Right forelimb (tissue), 1 donor: ENCODE measurements at places on chromosomes 16 and 17.

DNA sequence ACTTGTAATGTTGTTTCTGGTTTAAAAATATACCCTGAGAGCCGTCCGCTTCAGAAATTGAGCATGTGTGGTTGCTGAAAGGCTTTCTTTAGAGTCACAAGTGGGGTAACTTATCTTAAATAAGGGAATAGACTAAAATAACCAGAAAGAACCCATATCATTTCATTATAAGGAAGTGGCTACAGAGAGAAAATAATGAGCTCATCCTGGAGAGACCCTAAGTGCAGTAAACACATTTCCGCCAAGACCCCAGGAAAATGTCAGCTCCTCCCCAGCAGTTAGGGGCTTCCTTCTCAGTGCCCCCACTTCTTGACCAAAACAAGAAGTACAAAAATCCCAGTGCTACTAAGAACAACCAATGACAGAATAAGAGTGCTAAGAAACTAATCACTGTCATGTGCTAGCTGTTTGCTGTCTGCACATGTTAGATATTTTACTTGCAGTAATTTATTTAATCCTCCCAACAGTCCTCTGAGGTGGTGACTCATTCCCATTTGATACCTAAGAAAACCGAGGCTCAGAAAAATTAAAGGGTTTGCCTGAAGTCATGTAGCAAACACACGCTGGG lies 83.5 kb downstream of the CDYL2 start:
- no peak for DNase-seq

GRCh38 chr17:61412860-61413660 lies 13.4 kb downstream of the TBX2 start:
- DNase-seq: peak; percentile 48

GRCh38 chr16:583815-584591 lies 5.9 kb upstream of the RAB40C start:
- DNase-seq: no peak

DNA sequence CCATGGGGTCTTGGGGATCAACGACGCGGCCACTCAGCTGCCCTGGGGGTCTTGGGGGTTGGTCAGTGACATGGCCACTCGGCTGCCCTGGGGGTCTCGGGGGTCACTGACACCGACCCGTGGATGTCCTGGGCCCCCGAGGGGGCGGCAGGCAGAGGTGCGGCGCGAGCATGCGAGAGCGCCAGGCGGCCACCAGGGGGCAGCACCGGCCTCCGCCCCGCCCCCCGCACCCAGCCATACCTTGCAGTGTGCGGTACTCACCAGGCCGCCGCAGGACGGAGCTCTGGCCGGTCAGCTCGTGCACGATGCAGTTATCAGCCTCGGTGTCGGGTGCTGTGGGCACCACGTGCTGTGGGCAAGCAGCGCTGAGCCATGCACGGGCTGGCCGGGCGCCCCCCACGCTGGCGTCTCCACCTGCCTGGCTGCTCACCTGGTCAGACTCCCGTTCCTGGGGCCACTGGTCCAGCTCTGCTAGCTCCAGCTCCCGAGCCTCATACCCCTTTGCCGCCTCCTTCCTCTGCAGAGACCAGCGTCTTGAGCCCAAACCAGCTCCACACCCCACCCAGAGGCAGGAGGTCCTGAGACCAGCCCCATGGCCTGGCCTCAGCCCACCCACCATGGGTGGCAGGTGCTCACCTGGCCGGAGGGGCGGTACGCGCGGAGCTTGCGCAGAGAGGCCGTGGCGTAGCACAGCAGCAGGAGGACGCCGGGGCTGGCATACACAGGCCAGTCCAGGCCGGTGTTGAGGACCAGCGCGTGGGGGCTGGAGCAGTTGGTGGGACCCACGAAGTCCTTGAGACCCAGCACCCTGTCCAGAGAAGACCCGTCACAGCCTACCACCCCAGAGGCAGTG lies 31.2 kb downstream of the CTU2 start:
- peak; percentile 78 for DNase-seq

- DNase-seq: no peak
Observed at GRCh38 chr16:89406277-89406888, 84.0 kb downstream of the ANKRD11 start.

- no peak for DNase-seq
Observed at GRCh38 chr16:916035-916799, 54.6 kb downstream of the LMF1 start.

- peak; percentile 70 for DNase-seq
Observed at GRCh38 chr17:59846394-59847165, 46.2 kb downstream of the TUBD1 start.

DNA sequence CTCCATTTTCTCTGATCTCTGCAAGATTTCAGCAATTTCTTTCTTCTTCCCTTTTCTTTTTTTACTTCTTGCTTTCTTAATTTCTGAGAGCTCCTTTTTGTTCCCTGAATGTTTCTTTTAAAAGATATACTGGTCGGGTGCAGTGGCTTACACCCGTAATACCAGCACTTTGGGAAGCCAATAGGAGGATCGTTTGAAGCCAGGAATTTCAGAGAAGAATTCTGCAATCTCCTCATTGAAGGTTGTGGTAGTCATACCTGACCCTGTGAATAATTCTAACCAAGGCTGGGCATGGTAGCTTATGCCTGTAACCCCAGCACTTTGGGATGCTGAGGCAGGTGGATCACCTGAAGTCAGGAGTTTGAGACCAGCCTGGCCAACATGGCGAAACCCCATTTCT lies 15.6 kb upstream of the ABCC1 start:
- DNase-seq: no peak

DNA sequence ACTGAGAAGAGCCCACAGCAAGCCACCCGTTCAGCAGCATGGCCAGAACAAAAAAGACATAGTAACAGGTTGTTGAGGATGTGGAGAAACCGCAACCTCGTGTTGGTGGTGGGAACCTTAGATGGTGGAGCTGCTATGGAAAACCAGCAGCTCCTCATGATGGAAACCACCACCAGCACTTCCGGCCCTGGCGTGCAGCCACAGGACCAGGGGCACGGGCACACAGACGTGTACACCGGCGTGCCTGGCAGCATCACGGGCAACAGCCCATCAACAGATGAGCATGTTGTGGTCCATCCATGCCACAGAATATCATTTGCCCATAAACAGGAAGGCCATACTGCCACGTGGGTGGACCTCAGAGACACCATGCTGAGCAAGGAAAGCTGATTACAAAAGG lies 11.9 kb downstream of the CTU2 start:
- no peak for DNase-seq

DNA sequence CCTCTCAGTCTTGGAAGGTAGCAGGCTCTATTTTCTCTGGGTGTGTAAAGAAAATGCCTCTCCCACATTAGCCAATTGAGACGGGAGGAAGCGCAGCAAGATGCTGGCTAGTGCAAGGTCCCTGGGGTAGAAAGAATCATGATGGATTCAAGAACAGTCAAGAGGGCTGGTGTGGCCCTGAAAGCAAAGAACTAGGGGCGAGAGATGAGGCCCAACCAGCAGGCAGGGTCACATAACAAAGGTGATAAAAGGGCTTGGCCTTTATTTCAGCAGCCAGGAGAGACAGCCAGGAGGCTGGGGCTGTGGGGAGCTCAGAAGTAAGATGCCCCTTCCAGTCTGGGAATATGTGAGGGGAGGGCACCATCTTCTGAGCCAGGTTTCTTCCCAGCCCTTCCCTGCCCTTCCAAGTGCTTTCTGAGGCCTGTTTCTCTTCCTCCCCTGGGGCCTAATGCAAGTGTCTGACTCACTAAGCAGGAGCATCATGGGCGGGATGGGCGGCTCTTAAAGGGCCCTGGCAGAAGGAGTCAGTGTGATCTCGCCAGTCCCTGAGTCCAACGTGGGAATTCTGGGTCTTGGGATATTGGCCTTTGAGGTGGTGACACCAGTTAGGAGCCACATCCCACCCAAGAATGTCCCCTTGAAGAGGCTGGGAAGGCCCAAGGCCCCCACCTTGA lies 3.9 kb upstream of the NLRC5 start:
- no peak for DNase-seq

- no peak for DNase-seq
Observed at GRCh38 chr16:5466551-5466950, 369.0 kb upstream of the EEF2KMT start.

- no peak for DNase-seq
Observed at GRCh38 chr16:25372716-25373115, 115.1 kb upstream of the ZKSCAN2 start.

DNA sequence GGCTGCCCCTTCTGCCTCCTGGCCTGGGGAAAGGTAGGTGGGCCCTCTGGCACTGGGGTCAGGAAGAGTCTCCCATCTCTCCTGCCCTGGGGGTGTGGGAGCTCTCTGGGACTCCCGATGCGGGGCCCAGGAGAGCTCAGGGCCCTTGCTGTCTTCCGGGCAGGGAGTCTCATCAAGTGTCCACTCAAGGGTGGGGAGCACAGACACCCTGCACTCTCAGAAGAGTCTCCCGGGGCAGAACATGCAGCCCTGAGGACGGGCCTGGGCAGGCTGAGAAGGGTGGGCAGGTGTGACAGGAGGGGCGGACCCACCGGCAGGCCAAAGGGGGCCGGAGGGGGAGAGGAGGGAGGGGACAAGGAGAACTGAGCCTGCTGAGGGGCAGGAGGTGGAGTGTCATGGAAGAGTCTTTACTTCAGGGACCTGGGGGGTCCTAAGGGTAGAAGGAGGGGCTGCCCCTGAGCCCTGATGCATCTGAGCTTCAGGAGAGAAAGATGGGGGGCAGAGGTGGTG lies 8.4 kb upstream of the PKMYT1 start:
- no peak for DNase-seq

- DNase-seq: peak; percentile 78
Observed at GRCh38 chr16:8720080-8720966, 45.9 kb downstream of the ABAT start.

GRCh38 chr17:35519439-35519838 lies 18.0 kb downstream of the SLFN12L start:
- DNase-seq: no peak

GRCh38 chr16:77775911-77776909 lies 12.2 kb upstream of the VAT1L start:
- DNase-seq: no peak

DNA sequence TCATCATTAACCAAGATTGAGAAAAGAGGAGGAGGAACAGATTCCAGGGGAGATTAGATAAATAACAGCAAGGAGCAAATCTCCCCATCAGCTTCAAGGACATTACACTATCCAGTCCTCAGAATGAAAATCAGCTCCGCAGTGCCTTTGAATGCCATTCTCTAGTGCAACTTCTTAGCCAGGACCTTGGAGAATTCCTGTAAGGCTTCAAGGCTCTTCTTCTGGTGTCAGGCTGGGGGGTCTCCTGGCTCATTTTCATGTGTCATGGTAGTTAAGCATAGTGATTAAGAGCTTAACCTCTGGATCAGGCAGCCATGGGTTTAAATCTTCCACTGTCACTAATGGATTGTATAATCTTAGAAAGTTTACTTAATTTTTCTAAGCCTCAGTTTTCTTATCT lies 137.3 kb upstream of the CCL2 start:
- DNase-seq: no peak

GRCh38 chr16:17497648-17498047 lies 26.9 kb upstream of the XYLT1 start:
- DNase-seq: no peak

DNA sequence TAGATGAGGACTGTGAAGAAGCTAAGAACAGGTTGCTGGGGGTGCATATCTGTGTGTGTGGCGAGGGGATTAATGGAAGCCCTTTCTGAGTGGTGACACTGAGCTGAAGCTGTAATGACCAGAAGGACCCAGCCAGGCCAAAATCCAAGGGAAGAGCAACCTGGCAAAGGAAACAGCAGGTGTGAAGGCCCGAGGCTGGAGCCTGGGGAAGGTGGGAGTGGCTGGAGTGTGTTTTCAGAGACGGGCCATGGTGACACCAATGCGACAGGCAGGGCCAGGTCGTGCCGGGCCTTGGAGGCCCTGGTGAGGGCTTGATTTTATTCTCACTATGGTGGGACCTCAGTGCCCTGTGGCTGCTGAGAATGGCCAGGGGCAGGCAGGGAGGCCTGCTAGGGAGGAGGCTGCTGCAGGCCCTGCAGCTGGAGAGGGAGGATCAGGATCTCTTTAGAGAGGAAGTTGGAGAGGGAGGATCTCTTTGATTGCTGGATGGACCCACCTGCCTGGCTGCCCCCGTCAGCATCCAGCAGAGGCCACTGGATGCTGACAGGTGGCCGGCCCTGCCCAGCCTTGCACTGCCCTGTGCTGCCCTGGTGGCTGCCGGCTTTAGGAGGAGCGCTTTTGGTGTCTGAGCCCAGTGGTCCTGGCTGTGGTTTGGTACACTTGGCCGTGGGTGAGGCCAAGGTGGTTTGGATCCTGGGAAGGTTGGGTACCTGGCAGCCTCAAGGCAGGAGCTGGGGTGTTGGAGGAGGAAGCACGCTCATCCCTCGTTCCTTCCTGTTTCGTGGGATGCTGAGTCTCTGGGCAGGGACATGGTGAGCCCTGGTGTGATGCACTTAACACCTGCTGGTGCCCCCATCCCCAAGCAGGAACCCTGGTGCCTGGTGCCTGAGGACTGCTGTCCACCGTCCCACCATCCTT lies 188.3 kb downstream of the SEC14L1 start:
- peak; percentile 47 for DNase-seq

DNA sequence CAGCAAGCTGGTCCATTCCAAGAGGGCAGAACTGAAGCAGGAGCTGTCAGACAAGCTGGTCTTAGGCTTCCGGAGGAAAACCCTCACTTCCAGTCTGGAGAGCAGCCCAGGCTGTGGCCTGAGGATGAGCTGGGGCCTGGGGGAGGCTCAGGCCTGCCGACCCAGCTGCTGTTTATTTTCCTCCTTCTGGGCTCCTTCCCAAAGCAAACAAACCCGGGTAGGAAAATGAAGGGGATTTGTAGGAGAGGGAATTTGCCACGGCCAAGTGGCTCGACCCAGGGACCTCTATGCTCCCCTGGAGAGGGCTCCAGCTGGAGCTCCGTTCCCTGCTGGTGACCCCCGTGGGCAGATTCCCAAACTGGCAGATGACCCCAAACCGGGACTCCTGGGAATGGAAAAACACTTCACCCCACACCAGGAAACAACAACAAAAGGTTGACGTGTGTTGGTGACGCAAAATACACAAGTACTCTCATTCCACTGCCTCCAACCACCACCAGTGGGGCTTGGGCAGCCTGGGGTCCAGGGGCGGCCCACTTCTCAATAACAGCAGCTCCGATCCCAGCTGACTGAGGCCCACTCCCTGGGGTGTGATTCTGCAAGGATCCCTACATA lies 8.8 kb downstream of the JUP start:
- DNase-seq: peak; percentile 88

- no peak for DNase-seq
Observed at GRCh38 chr16:31149894-31150890, at the start of gene PRSS36. Gene PRSS36 (minus strand): TSS chr16:31150066. CDS start chr16:31150035, 31 bp downstream.

DNA sequence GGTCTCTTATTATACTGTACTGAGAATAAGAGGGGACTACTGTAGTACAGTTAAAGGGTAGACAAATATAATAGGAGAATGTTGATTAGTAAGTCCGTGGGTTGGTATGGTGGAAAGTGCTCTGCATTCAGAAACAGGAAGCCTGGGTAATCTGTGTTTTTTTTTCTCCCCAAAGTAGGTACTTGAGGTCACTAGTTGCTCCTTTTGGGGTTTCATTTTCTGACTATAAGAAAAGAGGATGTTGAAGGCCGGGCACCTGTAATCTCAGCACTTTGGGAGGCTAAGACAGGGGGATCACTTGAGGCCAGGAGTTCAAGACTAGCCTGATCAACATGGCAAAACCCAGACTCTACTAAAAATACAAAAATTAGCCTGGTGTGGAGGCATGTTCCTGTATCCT lies 42.0 kb upstream of the MMD start:
- DNase-seq: no peak

- peak; percentile 58 for DNase-seq
Observed at GRCh38 chr17:2068031-2068518, 13.2 kb downstream of the HIC1 start.
